ENCODE measurements at places on chromosomes 2 and 18. TPM values are rescaled to one million over a fixed set of nuclear protein-coding genes. Genes with fewer than 3 reads are reported as not detected.
A peak's percentile ranks its signal among the peaks of the same experiment; 100 is the strongest.

Gene LIMS2
- 1.1 TPM for total RNA-seq

Gene FAM210A
- total RNA-seq: 16.1 TPM

Gene ZNF521
- total RNA-seq: 44.7 TPM

Gene LMAN2L
- 22.9 TPM for total RNA-seq

Gene PSMA8
- total RNA-seq: not detected

DNA sequence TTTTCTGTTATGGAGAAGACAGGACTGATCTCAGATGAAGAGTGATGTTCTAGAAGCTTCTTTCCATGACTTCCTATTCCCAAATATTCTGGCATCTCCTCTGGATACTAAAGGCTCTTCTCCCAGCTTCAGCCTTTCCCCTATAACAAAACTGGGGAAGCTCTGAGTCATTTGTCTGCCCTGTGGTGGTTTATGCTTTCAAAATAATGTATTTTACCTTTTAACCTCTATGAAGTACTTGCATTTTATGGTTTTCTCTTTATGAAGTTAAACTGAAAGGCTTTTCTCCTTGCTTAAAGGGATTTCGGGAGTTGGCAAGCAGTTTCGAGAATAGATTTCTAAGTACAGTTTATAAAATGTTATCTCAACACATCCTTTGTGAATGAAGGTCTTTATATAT is 104.4 kb downstream of the TANC1 start:
- DNase-seq: peak; percentile 73

GRCh38 chr2:9735335-9735734 is 104.5 kb upstream of the YWHAQ start:
- no peak for DNase-seq

DNA sequence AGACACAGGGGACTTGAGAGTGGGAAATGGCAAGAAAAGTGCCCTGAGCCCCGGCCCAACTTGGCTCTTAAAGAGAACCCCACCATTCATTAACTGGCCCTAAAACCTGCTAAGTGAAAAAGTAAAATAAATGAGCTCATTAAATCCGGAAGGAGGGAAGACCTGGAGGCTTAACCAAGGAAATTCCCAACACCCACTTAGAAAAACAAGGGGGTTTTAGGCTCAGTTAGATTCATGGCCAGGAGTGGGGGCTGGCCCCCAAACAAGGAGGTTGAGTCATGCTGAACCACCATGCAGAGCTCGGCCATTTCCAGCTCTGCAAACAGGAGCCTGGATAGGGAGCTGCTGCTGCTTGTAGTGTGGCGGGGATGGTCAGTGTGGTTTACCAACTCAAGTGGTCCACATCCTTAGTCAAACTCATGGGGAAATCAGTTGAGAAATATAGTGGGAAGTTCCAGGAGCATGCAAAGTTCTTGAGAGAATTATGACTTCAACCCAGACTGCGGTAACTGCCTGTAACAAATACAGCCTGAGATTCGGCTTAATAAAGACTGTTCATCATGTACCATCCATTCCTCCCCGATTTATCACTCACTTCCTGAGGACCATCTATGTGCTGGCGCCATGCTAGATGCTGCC is 39.7 kb upstream of the MRPL19 start:
- peak; percentile 65 for DNase-seq

GRCh38 chr2:2919026-2919425 is 458.6 kb downstream of the EIPR1 start:
- no peak for DNase-seq

DNA sequence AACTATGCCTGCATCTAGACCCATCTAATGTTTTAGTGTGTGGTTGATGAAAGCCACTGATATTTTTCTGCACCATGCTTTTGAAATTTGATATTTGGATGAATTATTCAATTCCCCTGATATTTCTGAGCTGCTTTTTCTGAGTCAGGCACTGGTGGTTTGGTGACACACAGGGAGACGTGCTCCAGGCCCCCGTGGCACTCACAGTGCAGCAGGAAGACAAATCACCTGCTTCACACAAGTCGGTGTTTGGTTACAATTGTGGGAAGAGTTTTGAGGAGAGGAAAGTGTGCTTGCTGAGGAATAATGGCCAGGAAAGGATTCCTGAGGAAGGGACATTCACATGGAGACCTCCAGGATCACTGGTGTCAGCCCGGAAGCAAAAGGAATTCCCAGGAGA is 179.7 kb downstream of the ACKR3 start:
- peak; percentile 46 for DNase-seq

DNA sequence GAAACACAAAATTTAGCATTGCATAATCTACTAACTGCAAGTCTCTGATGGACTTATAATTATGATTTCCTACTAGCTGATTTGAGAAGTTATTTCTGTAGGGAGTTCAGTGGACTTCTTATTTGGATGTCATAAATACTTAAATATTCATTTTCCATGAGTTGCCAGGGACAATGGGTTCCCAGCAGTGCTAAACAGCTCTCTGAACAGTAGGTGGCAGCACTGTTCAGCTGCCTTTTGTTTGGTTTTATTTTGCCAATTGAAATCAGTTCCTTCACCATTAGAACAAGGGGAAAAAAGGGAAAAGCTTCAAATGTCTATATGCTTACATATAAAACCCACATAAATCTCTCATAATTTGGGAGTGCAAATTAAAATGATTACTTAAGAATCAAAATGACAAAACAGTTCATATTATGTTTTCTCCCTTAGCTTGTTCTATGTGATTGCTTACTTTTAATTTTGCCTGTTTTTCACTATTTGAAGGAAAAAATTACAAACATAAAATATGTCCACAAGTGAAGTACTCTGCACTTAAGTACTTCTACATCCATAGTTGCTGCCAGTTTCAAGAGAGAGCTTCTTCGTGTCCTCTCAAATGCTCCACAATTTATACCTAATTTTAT is 898.9 kb downstream of the CPS1 start:
- DNase-seq: peak; percentile 22

- peak; percentile 71 for DNase-seq
Measured at GRCh38 chr2:170073288-170073687, 104.7 kb upstream of the MYO3B start.

DNA sequence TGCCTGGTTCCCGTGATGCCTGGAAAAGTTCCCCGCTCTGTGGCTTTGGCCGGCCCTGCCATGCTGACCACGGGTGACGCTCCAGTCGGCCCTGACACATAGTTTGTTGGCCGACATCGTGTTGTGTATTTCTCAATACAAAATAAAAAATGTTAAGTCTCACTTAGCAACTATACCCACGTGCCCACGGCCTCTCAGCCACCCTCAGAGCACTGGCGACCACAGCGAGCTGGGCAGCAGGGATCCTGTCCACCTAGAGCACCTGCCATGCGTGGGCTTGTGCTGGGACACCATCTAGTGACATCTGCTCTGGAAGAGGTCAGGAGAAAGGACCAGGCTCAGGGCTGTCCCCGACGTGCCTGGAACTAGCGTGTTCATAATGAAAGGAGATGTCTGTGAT is 261.7 kb downstream of the HDAC4 start:
- DNase-seq: no peak

DNA sequence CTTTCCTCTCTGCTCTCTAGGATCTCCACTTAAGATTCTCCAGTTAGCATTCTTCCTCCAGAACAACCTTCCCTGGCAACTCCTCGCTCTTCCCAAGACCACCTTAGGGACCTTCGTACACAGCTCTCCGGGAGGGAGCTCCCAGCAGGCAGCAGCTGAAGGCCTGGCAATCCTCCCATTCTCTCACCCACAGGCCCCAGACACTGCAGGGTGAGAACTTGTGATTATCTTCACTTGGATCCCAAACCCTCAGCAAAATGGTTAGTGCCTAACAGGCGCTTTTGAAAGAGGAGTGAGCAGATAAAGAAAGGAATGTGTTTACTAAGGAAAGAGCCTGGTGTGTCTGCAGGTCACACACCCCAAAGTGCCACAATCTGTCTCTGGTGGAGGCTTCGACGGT is 83.8 kb upstream of the SNTG2 start:
- no peak for DNase-seq
